ENCODE measurements at places on chromosomes 2 and 18.

DNA sequence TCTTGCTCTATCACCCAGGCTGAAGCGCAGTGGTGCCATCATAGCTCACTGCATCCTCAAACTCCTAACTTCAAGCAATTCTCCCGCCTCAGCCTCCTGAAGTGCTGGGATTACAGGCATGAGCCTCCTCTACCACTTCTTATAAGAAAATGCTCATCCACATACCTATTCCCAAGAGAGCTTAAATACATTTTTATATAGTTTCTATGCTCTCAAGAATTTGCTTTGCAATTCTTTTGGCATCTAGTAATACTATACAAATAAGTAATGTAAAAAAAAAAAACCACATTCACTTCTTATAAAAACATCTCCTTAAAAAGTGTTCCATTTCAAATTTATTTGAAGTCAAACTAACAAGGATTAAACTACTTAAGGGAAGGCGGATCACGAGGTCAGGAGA is 197.3 kb downstream of the DNAH7 start:
- no peak for DNase-seq

DNA sequence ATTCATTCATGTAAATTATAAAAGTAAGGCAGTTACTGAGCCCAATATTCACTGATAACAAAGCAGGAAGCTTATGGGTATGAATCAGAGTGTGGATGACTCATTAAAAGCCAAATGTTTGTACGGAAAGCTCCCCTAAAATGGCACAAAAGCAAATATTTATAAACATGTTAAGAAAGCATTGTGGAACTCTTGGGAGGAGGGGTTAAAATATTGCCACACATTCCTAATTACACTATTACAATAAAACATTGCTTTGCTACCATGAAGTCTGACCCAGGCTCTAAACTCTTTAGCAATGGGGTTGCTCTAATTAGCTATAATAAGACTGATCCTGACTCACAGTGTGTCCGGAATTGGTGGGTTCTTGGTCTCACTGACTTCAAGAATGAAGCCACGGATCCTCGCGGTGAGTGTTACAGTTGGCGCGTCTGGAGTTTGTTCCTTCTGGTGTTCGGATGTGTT is 110.9 kb downstream of the NAB1 start:
- no peak for DNase-seq

GRCh38 chr2:69083235-69083748 is 70.3 kb downstream of the ANTXR1 start:
- peak; percentile 26 for DNase-seq

DNA sequence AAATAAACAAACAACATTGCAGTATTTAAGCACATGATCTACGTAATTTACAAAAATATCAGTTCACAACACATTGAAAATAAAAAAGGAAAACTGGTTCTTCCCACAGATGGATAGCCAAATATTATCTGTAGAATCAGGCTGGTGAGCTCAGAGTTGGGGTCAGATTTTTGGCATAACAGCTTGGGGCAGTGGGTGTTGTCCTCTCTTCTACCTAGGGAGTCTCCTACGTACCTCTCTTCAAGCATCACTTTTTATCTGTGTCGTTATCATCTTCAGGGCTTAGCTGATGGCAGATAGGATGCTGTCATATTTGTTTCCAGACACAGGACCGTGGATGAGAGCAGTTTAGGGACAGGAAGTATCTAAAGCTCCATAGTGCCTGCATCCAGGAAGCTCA is 46.2 kb downstream of the EMILIN2 start:
- no peak for DNase-seq
